ENCODE measurements at places on chromosomes 12 and 14.

DNA sequence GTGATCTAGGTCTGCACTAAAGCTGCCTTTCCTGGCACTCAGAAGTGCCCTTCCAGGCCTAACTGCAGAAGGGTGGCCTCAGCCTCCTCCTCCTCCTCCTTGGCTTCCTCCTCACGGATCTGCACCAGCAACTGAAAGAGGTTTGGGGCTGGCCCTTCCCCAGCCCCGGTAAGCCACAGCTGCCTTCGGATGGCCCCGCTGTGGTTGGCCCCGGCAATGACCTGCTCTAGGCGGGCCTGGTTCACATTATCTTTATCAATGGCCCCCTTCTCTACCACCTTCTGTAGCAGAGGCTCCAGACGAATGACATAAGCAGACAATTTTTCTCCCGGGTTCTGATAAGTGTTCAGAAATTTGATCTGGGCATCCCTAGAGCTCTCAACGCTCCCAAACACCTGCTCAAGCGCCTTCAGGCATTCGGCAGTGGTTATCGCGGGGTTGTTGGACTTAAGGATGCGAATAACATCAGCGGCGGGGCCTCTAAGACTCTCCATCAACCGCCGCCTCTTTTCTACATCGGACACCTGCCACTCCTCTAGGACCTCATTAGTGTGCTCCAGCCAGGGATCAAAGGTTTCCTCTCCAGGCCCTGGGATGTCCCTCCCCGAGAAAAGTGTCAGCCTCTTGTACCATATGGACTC lies 1.5 kb downstream of the PNMA1 start:
- no peak for DNase-seq

- DNase-seq, result peak; percentile 17
Measured at GRCh38 chr14:76386944-76387782, 11.2 kb downstream of the ESRRB start.

DNA sequence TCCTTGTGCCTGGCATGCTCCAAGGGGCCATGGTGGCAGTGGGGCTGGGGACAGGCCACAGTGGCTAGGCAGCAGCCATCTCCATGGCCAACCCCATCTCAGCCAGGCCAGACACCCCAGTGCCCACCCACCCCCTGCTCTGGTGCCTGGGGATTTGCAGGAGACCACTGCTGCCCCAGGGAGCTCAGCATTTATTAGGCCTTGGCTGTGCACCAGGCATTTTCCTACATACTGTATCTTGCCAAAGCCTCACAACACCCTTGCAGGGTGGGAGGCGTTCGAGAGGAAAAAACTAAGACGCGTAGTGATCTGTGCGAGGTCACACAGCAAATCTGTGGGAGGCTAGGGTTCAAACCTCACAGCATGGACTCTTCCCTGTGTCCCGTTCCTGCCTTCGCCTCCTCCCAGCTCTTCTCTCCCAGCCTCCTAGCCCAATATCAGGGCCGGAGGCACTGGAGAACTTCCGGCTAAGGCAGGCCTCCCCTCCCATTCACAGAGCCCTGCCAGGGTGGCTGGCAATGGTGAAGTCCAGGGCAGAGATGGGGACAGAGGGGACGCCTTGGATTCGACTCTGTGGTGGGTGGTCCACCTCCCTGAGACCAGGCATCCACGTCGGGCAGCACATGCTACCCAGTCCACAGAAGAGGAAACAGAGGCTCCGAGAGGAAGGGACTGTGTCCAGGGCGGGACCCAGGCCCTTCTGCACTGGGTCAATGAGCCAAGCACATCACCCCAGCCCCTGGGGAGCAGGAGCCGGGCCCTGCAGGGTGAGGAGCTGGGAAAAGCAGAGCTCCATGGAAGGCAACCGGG lies 57.4 kb downstream of the FAM222A start:
- DNase-seq, result no peak

DNA sequence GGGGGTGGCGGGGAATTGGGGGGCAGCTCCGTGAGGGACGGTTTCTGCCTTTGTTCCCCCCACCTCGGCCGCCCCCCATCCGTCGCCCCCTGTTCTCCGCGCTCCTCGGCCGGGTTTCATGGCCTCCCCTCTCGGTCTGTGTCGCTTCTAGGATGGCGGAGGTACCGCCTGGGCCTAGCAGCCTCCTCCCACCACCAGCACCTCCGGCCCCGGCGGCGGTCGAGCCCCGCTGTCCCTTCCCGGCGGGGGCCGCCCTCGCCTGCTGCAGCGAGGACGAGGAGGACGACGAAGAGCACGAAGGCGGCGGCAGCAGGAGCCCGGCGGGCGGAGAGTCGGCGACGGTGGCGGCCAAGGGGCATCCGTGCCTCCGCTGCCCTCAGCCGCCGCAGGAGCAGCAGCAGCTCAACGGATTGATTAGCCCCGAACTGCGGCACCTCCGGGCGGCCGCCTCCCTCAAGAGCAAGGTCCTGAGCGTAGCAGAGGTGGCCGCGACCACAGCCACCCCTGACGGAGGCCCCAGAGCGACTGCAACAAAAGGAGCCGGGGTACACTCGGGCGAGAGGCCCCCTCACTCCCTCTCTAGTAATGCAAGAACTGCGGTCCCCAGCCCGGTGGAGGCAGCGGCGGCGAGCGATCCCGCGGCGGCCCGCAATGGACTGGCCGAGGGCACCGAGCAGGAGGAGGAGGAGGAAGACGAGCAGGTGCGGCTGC lies 575 bp downstream of the NAA30 start:
- no peak for DNase-seq

GRCh38 chr12:32826807-32827412 lies 69.7 kb downstream of the PKP2 start:
- no peak for DNase-seq

- DNase-seq, result no peak
Measured at GRCh38 chr12:6914947-6915788, 788 bp downstream of the ENO2 start.

- DNase-seq, result no peak
Measured at GRCh38 chr12:57754411-57755193, at the start of gene MARCHF9. MARCHF9 (plus strand) TSS chr12:57755103; CDS start chr12:57755529, 426 bp downstream.

Data from brain pericyte (primary cell).